ENCODE measurements at places on chromosomes 6 and 20. TPM values are rescaled to one million over a fixed set of nuclear protein-coding genes. Genes with fewer than 3 reads are reported as not detected.

- peaks cover 19% of the 10 kb centered on the region for H3K4me1 ChIP-seq
- H3K36me3 ChIP-seq: peaks cover 9% of the 10 kb centered on the region
- no peak overlapping the region for H3K27ac ChIP-seq
Measured at GRCh38 chr6:20924911-20925543, 390.8 kb downstream of the CDKAL1 start.

Gene AVP
- total RNA-seq: not detected

DNA sequence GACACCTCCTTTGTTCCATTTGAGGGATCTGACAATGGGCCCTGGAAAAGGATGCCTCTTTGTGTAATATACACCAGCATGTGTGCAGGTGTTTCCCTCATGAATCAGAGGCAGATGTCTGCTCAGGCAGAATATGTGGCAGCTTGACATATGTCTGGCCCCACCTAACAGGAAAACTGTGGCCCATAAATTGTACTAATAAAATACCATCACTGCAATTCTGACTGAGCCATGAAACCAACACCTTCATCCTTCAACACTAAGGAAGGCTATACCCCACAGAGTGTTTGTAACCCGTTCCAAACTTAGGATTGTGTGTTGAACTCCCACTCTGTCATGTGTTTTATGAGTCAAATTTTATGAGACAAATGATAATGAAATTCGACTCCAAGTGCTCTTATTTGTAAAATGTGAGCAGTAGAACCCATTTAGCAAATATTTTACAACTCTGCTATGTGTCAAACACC is 22.7 kb downstream of the LAMA4 start:
- peaks cover 16% of the 10 kb centered on the region for H3K4me1 ChIP-seq
- H3K27ac ChIP-seq: no peak overlapping the region
- no peaks in the 10 kb centered on the region for H3K36me3 ChIP-seq
- H3K27me3 ChIP-seq: peaks cover 64% of the 10 kb centered on the region

- H3K4me3 ChIP-seq: no peak overlapping the region
- no peak for DNase-seq
- H3K27ac ChIP-seq: no peak overlapping the region
- H3K27me3 ChIP-seq: peaks cover 65% of the 10 kb centered on the region
- peaks cover 4% of the 10 kb centered on the region for H3K4me1 ChIP-seq
Measured at GRCh38 chr6:16907991-16908390, 146.7 kb upstream of the ATXN1 start.

- H3K4me1 ChIP-seq: no peaks in the 10 kb centered on the region
- peaks cover 48% of the 10 kb centered on the region for H3K27me3 ChIP-seq
- DNase-seq: no peak
Measured at GRCh38 chr6:19834858-19835257, 2.3 kb upstream of the ID4 start.

Gene SOX18
- 0.46 TPM for total RNA-seq

GRCh38 chr6:138572885-138573284 is 73.6 kb upstream of the NHSL1 start:
- peaks cover 17% of the 10 kb centered on the region for H3K27me3 ChIP-seq
- H3K4me1 ChIP-seq: peaks cover 8% of the 10 kb centered on the region
- no peak overlapping the region for H3K27ac ChIP-seq
- DNase-seq: no peak
- no peaks in the 10 kb centered on the region for H3K36me3 ChIP-seq
- H3K4me3 ChIP-seq: no peak overlapping the region

DNA sequence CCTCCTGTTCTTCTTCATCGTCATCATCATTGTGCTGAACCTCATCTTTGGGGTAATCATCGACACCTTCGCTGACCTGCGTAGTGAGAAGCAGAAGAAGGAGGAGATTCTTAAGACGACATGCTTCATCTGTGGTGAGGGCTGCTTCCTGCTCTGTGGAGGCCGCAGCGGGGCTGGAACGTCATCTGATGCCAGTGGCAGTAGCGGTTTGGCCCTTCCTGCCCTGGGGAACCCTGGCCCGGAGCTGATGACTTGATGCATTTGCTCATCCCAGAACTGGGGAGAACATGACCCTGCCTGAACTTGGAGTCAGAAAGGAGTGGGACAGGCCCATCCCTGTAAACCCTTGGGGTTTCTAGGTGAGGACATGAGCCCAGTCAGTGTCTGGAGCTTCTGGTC is 18.7 kb downstream of the UQCC2 start:
- peaks cover 63% of the 10 kb centered on the region for H3K4me1 ChIP-seq
- H3K4me3 ChIP-seq: peak overlapping the region; percentile 72
- no peaks in the 10 kb centered on the region for H3K27me3 ChIP-seq
- DNase-seq: peak; percentile 76
- H3K27ac ChIP-seq: peak overlapping the region; percentile 94

DNA sequence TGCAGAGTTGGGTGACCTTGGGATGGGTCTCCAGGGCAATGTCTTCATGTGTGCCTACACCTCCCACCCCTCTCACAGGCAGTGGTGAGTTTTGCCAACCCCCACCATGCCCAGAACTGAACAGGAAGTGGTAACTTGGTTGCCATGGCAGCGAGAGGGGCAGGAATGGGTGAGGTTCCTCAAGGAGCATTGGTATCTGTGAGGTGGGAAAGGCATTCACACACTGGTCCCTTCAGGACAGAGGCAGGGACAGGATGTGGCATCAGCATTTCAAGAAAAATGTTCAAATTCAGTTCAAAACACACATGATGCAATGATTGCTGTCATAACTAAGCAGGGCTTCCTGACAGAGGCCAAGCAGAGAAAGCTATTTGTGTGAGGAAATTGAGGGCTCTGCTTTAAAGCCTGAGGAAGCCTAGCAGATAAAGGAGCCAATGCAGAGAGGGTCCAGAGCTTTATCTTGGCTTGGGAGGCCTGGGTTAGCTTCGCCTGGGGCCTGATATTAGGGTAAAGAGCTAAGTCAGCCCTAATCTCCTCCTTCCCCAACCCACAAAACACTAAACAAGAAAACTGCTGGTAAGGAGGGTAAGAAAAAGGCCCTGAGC is 551 bp downstream of the TREML2 start:
- H3K36me3 ChIP-seq: peaks cover 1% of the 10 kb centered on the region
- peak overlapping the region; percentile 83 for H3K4me3 ChIP-seq
- no peaks in the 10 kb centered on the region for H3K27me3 ChIP-seq
- H3K27ac ChIP-seq: peak overlapping the region; percentile 92

Gene SPATS1
- not detected for total RNA-seq

Gene RCAN2
- 1.3 TPM for total RNA-seq

GRCh38 chr6:115643762-115644161 is 416.9 kb downstream of the FRK start:
- no peaks in the 10 kb centered on the region for H3K36me3 ChIP-seq
- H3K27ac ChIP-seq: no peak overlapping the region
- H3K4me1 ChIP-seq: no peaks in the 10 kb centered on the region
- H3K27me3 ChIP-seq: no peaks in the 10 kb centered on the region
- no peak overlapping the region for H3K4me3 ChIP-seq

Gene COX4I2
- not detected for total RNA-seq

- no peak overlapping the region for H3K27ac ChIP-seq
- H3K4me1 ChIP-seq: no peaks in the 10 kb centered on the region
- DNase-seq: no peak
- no peak overlapping the region for H3K4me3 ChIP-seq
- H3K36me3 ChIP-seq: no peaks in the 10 kb centered on the region
Measured at GRCh38 chr6:116307001-116307400, 27.3 kb upstream of the TSPYL1 start.

GRCh38 chr6:48996461-48997119 is 466.5 kb downstream of the MMUT start:
- no peak overlapping the region for H3K27ac ChIP-seq
- H3K36me3 ChIP-seq: no peaks in the 10 kb centered on the region
- no peaks in the 10 kb centered on the region for H3K4me1 ChIP-seq
- no peak overlapping the region for H3K4me3 ChIP-seq
- H3K27me3 ChIP-seq: no peaks in the 10 kb centered on the region

Gene FAM209B
- 1.7 TPM for total RNA-seq

DNA sequence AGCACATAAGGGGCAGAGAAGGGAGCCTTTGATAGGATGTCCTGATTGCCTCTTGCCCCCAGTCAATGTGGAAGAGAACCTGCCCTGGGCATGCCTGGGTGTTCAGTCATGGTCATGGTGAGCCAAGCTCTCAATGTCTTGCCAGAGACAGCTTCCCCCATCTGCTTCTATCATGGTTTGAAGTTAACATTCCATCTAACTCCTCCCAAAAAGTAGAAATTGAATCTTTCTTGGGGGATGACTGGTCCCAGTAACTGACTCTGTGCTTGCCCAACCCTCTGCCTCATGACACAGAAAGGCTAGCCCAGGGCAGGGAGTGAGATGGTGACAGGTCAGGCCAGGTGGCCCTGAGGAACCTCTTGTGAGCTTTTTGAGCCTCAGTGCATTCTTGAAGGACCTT is 60.1 kb downstream of the ADTRP start:
- no peaks in the 10 kb centered on the region for H3K27me3 ChIP-seq
- H3K36me3 ChIP-seq: peaks cover 21% of the 10 kb centered on the region
- no peak overlapping the region for H3K27ac ChIP-seq
- peaks cover 77% of the 10 kb centered on the region for H3K4me1 ChIP-seq
- H3K4me3 ChIP-seq: no peak overlapping the region

Gene ULBP1
- 9.4 TPM for total RNA-seq

DNA sequence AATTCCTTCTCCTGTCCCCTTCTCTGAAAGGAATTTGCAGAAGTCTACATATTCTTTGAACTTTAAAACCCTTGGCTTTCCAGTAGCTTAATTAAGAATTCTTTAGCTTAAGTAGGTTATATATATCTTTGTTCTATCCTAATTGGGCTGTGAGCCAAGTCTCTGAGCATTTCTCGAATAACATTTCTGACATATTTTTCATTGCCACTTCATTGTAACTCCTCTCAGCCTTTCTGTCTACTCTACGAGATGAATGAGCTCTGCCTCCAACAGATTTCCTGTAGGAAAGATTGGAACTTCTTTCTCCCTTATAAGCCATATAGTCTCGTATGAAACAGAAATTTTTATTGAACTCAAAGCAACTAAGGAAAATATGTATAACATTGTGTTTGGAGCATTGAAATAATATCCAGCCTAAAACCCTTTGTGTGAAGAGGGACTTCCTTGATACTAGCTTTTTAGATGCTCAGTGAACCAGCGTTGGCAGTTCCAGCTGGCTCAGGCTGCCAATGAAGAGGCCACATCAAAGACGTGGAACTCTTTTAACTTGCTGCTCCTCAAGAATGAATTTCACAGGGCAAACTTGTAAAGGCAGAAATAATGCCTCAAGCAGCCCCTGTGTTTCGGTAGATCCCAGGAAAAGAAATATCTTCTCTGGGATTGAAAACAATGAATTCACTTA is 87.7 kb upstream of the NOX3 start:
- H3K36me3 ChIP-seq: no peaks in the 10 kb centered on the region
- no peak overlapping the region for H3K4me3 ChIP-seq
- H3K27ac ChIP-seq: no peak overlapping the region
- no peaks in the 10 kb centered on the region for H3K4me1 ChIP-seq
- H3K27me3 ChIP-seq: peaks cover 6% of the 10 kb centered on the region
- no peak for DNase-seq

- H3K4me3 ChIP-seq: peak overlapping the region; percentile 80
- DNase-seq: no peak
- H3K36me3 ChIP-seq: no peaks in the 10 kb centered on the region
- no peaks in the 10 kb centered on the region for H3K27me3 ChIP-seq
- peak overlapping the region; percentile 89 for H3K27ac ChIP-seq
Measured at GRCh38 chr6:154683756-154684523, 49.3 kb upstream of the SCAF8 start.

Gene PPP1R16B
- 143 TPM for total RNA-seq

Gene C6orf141
- total RNA-seq: not detected

GRCh38 chr6:118252474-118252873 is 295.6 kb upstream of the PLN start:
- H3K36me3 ChIP-seq: no peaks in the 10 kb centered on the region
- no peak for DNase-seq
- H3K27me3 ChIP-seq: peaks cover 9% of the 10 kb centered on the region
- no peak overlapping the region for H3K27ac ChIP-seq
- H3K4me1 ChIP-seq: no peaks in the 10 kb centered on the region

Gene SLC22A7
- not detected for total RNA-seq

GRCh38 chr6:147660334-147661311 is 152.1 kb downstream of the SAMD5 start:
- no peaks in the 10 kb centered on the region for H3K4me1 ChIP-seq
- peaks cover 7% of the 10 kb centered on the region for H3K27me3 ChIP-seq
- H3K36me3 ChIP-seq: no peaks in the 10 kb centered on the region
- no peak for DNase-seq

GRCh38 chr6:49582529-49582928 is 32.1 kb downstream of the C6orf141 start:
- no peak for DNase-seq
- peaks cover 12% of the 10 kb centered on the region for H3K27me3 ChIP-seq
- H3K4me3 ChIP-seq: no peak overlapping the region
- H3K4me1 ChIP-seq: no peaks in the 10 kb centered on the region
- H3K36me3 ChIP-seq: no peaks in the 10 kb centered on the region

DNA sequence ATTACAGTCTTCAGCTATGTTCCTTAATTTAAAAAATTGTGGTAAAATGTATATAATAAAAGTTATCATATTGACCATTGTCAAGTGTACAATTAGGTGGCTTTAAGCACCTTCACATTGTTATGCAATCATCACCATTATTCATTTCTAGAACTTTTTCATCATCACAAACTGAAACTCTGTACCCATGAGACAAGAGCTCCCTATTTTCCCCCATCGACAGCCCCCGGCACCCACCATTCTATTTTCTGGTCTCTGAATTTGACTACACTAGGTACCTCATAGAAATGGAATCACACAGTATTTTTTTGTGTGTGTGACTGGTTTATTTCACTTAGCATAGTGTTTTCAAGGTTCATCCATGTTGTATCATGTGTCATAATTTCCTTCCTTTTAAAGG is 39.7 kb upstream of the FYN start:
- H3K27me3 ChIP-seq: no peaks in the 10 kb centered on the region
- H3K27ac ChIP-seq: peak overlapping the region; percentile 7
- no peak overlapping the region for H3K4me3 ChIP-seq
- peaks cover 6% of the 10 kb centered on the region for H3K36me3 ChIP-seq

Gene VSTM2L
- not detected for total RNA-seq

DNA sequence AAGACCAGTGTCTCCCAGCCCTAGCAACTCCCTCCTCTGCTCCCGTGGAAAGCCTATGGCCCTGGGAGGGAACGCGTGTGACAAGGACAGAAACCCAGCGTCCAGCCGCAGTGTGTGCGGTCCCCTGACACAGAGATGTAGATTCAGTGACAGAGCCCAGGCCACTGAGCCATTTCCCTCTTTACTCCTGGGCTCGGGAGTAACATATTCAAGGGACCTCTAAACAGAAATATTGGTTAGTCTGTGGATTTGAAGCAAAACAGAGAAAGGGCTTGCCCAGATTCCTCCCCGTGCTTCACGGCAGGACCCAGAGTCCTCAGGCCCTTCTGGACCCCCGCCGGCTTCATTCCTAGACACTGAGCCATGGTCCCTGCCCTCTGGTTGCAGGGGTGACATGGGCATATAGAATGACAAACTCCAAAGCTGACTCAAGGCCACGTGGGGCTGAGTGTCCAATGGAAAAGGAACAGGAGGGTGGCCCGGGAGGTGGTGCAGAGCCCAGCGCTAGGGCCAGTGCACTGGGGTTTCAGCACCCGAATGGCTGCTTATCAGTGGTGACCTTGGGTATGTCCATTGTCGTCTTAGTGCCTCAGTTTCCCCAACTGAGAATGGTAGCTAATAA is 248.2 kb downstream of the QKI start:
- no peak overlapping the region for H3K4me3 ChIP-seq
- H3K27me3 ChIP-seq: peaks cover 28% of the 10 kb centered on the region
- no peak overlapping the region for H3K27ac ChIP-seq

Gene GPR63
- 1.8 TPM for total RNA-seq

Gene ESR1
- 1.3 TPM for total RNA-seq

- no peaks in the 10 kb centered on the region for H3K36me3 ChIP-seq
- no peaks in the 10 kb centered on the region for H3K27me3 ChIP-seq
- no peak for DNase-seq
- H3K4me1 ChIP-seq: no peaks in the 10 kb centered on the region
- no peak overlapping the region for H3K4me3 ChIP-seq
Measured at GRCh38 chr6:56727097-56727850, 84.6 kb upstream of the DST start.
